ENCODE measurements at places on chromosomes 5 and 9.

- no peak for DNase-seq
Measured at GRCh38 chr5:436641-436975, 6.4 kb upstream of the EXOC3 start.

- DNase-seq = no peak
Measured at GRCh38 chr5:93512799-93513198, 68.2 kb downstream of the NR2F1-AS1 start.

- DNase-seq = peak; percentile 85
Measured at GRCh38 chr9:127568971-127569885, 42.8 kb upstream of the STXBP1 start.

GRCh38 chr9:3043369-3043768 is 199.5 kb upstream of the PUM3 start:
- no peak for DNase-seq

DNA sequence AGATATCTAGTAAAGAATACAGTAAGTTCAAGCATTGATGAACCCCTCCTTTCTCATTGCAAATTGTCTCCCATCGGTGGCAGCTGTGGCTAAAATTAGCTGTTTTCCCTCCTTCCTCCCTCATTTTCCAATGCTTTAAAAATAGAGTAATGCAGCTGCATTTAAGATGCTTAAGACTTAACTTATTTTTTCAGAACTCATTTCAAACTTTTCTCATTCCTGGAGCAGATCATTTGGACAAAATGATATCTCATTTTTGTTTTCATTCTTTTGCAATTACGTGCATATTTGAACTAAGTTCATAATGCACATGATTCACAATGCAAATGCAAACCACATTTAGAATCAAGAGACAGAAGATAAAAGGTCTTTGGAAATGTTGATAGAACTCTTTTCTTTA is 14.6 kb downstream of the HSPB3 start:
- no peak for DNase-seq

- no peak for DNase-seq
Measured at GRCh38 chr5:175706499-175706898, 48.6 kb downstream of the HRH2 start.

Data from SJCRH30 (cell line).